ENCODE measurements at places on chromosomes 2 and 18.

GRCh38 chr18:76351961-76352581 is 143.0 kb downstream of the ZNF516 start:
- DNase-seq: peak; percentile 75

GRCh38 chr2:226790011-226790410 is 9.6 kb downstream of the IRS1 start:
- no peak for DNase-seq

DNA sequence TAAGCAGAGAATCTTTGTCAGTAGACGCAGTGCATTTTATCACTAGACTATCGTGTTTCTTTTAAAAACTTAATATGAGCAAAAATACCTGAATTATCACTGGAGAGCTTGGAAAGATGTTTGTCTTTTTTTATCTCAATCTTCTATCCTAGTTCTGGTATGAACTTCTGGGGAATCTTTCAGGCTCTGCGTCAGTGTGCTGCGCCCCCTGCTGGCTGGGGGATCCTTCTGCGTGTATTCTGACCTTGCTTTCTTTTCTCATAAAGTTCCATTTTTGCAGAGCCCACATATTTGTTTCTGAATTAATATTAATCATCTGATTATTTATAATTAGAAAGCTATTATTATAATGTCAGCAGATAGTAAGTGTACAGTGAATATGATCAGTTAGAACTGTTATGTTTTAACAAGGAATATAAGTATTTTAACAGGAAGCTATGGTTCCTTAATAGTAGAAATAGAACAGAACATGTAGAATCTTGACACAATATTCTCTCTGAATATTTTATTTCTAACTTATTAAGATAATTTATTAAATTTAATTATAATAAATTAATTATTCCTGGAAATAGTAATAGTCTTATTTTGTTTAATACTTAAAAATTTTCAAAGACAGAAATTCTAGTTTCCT is 945.0 kb upstream of the CRIM1 start:
- DNase-seq: no peak

- no peak for DNase-seq
Observed at GRCh38 chr2:10331702-10332401, 29.1 kb downstream of the HPCAL1 start.

- no peak for DNase-seq
Observed at GRCh38 chr18:53566626-53567025, 657.8 kb downstream of the MBD2 start.

DNA sequence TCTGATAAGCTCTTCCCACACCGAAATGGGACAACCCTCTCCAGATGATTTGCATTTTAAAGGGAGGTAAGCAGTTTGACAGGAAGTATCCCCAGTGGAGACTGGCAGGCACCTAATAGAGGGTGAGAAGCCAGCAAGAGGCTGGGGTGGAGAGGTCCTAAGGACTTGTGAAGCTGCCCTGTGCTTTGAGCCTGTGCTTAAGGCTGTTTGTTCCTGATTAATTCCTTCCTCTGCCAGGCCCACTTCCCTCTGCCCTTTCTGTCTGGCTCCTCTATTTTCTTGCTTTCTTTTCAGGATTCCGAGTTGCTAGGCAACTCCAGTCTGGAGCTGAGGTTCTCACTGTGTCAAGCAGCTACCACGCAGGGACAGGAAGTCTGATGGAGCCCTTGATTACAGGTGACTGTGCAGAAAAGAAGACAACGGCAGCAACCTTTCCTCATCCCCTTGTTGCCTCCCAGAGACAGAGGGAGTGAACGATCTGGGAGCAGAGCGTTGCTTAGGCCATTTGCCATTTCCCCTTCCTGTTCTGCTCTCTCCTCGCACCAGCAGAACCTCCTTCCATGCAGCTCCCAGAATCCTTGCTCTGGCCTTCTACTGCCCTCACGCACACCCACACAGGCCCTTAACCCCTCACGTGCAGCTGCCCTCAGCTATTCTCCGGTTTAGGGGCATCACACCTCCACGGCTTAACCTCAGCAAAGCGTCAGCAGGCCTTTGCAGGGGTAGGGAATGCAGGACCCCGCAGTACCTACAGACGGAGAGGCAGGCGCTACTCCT is 103.6 kb upstream of the CELF4 start:
- DNase-seq: peak; percentile 59

DNA sequence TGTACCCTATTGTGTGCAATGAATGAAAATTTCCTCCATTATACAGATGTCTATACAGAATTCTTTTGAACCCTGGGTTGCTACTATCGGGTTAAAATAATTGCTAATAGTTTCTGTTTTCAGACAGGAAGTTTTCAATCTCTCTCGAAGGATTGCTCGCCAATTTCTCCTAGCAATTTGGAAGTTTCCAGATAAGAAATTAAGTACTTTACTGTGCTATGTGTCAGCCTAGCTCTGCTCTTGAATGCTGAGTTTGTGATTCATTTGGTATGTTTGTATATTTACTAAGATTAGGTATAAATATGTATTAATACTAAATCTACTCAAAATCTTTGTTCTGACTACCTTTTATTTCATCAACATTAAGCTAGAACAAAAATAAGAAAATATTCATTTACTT is 74.6 kb upstream of the ARL5A start:
- DNase-seq: no peak

GRCh38 chr2:164877169-164877568 is 35.5 kb upstream of the COBLL1 start:
- DNase-seq: no peak
